ENCODE measurements at places on chromosomes 16 and 17.

DNA sequence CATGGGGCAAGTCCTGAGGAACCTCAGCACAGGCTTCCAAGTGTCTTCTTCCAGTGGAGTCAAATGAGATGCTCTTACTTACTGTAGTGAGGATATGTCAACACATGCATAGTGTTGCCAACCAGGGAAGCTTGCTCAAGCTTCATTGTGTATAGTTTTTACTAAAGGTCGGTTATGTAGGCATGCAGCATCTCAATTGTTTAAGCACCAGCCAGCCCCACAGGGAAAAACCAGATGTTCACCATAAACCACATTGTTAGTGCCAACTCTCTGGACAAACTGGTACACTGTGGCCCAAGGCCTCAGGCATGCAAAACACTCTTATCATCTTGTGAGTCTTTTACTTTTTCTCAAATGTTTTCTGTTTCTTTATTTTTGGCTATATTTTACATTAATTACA, 152.1 kb downstream of the PHKB start:
- DNase-seq = no peak

- DNase-seq = peak; percentile 74
These were observed 8.3 kb downstream of the MRPL28 start for GRCh38 chr16:361872-362701.

- DNase-seq = no peak
These were observed 708 bp upstream of the NFAT5 start for GRCh38 chr16:69564845-69565670.

GRCh38 chr17:69812240-69812837, 262.7 kb upstream of the KCNJ16 start:
- no peak for DNase-seq

GRCh38 chr16:66335704-66336329, 30.7 kb upstream of the CDH5 start:
- no peak for DNase-seq

GRCh38 chr16:30924076-30924912, 922 bp downstream of the FBXL19 start:
- DNase-seq = no peak

DNA sequence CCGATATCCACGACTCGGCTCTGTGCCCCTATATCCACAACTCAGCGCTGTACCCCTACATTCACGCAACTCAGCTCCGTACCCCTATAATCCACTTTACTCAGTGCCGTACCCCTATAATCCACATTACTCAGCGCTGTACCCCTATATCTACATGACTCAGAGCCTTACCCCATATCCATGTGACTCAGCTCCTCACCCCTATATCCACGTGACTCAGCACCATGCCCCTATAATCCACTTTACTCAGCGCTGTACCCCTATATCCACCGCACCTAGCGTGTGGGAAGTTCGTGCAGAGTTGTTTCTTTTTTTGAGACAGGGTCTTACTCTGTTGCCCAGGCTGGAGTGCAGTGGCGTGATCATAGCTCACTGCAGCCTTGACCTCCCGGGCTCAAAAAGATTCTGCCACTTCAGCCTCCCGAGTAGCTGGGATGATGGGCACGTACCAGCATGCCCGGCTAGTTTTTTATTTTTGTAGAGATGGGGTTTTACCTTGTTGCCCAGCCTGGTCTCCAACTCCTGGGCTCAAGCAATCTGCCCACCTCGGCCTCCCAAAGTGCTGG, 17.4 kb downstream of the CYB5D2 start:
- DNase-seq = no peak

DNA sequence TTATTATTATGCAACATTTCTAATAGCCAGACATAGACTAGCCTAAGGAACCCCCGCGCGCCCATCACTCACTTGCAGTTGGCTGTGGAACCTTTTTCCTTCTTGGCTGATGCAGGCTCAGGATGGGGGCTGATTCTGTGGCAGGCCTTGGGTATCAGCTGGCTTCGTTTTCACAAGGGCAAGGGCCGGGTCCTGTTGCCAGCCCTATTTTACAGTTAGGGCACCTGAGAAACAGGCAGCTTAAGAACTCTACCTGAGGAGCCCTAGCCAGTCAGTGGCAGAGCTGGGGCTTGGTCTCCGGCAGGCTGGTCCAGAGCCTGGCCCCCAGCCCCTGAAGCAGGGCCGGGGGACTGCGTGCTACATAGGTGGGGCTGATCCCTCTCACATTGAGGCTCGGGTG, 28.7 kb downstream of the ADGRG5 start:
- DNase-seq = no peak

GRCh38 chr16:83806036-83806435, 1.7 kb upstream of the HSBP1 start:
- no peak for DNase-seq

- DNase-seq = peak; percentile 98
These were observed 14.0 kb upstream of the SPHK1 start for GRCh38 chr17:76370261-76370993.

DNA sequence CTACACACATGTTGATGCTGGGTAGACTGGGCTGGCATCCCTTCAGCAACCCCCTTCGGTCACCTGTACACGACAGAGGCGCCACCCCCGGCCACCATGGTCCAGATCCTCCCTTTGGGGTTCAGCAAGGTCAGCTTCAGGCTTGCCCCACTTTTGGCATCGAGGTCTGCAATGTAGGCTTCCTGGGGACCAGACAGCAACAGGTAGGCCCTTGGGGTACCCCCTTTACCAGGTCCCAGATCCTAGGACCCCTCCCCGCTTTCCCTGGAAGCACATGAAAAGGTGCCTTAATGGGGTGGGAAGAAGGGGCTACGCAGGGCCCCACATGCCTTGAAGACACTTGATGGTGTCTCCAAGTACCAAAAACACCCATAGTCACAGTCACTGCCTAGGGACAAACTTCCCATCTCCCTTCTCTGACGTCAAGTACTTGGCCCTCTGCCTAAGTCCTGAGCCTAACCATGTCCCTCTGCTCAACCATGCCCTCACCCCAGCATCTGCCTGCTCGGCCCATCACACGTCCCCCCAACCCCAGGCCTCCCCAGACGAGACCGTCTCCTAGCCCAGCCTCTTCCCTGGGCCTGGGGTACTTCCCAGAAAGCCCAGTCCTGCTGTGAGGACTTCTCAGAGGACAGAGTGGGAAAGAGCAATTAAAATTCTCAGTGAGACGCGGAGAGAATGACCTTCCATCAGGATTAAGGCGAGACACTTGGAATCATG, 12.1 kb downstream of the ACLY start:
- peak; percentile 66 for DNase-seq

DNA sequence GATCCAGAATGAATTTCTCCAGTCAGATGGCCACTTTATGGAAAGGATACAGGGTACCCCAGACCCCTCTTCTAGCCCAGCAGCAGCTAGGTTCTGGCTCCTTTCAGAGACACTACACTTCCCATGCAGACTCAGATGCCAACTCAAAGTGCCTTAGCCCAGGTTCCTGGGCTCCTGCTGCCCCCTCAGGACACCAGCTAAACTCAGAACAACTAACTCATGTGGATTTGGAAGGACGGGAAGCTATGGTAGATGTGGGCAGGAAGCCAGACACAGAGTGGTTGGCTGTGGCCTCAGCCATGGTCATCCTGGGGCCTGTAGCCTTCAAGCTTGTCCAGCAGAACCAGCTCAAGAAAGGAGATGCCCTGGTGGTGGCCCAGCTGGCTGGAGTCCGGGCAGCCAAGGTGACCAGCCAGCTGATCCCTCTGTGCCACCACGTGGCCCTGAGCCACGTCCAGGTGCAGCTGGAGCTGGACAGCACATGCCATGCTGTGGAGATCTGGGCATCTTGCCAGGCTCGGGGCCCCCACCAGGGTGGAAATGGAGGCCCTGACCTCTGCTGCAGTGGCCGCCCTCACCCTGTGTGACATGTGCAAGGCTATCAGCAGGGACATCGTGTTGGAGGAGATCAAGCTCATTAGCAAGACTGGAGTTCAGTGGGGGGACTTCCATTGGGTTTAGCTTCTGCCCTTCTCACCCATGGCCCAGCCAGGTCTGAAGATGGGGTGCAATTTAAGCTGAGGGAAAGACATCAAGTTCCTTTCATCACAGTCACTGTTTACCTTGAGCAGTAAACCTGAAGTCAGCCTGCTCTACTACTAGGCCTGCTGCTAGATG, 111.8 kb downstream of the N4BP1 start:
- DNase-seq = no peak

- DNase-seq = no peak
These were observed 28.5 kb upstream of the TRAP1 start for GRCh38 chr16:3745751-3746355.

GRCh38 chr16:75413951-75414350, 19.4 kb downstream of the CFDP1 start:
- DNase-seq = no peak

DNA sequence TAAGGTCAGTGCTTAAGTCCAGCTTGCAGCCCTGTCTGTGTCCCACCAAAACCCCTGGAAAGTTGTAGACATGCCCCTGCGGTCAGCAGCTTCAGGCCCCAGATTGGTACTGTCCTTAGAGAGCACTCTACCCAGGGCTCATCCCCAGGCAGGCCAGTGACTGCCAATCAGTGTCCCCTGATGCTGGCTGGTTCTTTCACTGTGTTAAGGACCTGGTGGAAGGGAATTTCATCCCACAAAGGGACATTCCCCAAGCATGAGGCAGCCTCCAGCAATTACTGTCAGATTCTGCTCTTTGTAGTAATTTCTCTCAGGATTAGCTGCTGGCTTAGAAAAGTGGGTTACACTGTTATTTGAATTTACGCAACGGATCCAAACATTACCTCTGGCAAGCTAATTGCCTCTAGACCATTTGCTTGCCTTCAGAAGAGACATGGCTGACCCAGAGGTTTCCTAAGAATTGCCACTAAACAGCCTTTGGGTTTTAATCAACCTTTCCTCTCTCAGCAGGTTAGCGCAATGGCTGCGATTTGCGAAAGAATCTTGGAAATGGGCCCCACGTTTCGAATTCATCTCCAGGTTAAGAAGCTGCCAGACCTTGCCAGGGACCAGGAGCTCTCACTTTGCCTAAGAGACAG, 5.9 kb downstream of the IRX6 start:
- no peak for DNase-seq

DNA sequence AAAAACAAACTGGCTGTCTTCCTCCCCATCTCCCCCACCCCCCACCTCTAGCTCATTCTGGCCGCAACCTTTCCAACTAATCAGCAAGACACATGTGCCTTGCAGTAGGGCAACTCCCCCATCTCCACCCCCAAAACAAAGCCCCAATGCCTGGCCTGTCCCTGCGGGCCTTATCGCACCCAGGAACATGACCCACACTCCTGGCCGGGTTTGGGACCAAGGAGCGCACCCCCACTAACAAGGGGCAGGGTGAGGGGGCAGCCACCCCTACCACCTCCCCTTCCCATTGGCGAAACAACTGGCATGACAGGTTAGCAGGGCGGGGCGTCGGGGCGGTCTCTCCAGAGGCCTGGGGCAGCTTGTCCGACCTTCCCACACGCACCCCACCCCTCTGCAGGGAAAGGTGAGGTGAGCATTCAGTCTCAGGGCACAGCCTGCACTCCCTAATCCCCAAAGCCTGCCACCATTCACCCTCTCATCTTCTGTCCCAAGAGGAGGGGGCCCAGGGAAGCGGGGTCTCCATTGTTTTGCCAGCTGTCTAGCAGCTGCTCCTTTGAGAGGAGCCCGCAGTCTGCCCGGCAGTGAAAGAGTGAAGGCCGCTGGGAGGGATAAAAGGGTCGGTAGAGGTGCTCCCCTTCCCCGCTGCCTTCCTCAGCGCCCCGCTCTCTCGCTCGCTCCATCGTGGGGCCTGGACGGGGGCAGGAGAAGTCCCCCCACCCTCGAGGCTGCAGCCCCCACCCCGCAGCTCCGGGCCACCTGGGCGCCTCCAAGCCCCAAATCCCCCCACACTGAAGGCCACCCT, 765 bp downstream of the MYO18A start:
- no peak for DNase-seq

GRCh38 chr17:3928406-3928805, 12.1 kb upstream of the P2RX1 start:
- no peak for DNase-seq

DNA sequence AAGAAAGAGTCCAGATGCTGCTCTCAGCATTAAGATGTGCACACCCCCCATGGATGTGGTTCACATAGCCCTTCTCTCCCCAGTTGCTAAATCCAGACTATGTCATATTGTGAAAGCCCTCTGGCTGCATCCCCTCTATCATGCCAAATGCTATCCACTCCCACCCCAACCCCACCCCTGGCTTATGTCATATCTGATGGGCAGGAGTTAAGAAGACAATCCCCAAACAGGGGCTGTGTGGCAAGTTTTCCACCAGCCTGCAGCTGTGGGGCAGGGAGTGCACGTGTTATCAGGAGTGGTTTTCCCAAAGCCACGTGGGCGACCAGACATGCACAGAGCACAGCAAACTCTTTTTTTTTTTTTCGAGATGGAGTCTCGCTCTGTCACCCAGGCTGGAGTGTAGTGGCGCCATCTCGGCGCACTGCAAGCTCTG, 10.0 kb downstream of the FAM117A start:
- no peak for DNase-seq

DNA sequence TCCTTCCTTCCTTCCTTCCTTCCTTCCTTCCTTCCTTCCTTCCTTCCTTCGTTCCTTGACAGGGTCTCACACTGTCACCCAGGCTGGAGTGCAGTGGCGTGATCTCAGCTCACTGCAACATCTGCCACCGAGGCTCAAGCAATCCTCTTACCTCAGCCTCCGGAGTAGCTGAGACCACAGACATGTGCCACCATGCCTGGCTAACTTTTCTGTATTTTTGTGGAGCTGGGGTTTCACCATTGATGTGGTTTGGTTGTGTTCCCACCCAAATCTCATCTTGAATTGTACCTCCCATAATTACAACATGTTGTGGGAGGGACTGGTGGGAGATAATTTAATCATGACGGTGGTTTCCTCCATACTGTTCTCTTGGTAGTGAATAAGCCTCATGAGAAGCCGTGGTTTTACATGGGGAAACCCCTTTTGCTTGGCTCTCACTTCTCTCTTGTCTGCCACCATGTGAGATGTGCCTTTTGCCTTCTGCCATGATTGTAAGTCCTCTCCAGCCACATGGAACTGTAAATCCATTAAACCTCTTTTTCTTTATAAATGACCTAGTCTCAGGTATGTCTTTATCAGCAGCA, 90.3 kb upstream of the MPHOSPH6 start:
- no peak for DNase-seq

GRCh38 chr17:34222722-34223497, 32.2 kb upstream of the CCL2 start:
- no peak for DNase-seq

- DNase-seq = no peak
These were observed 13.5 kb downstream of the SPATA32 start for GRCh38 chr17:45248132-45248957.

GRCh38 chr16:16126896-16127295, 96.4 kb downstream of the ABCC6 start:
- no peak for DNase-seq

GRCh38 chr16:78647019-78647418, 547.6 kb downstream of the WWOX start:
- no peak for DNase-seq

GRCh38 chr16:59988591-59988990, 1254.5 kb upstream of the GOT2 start:
- no peak for DNase-seq

DNA sequence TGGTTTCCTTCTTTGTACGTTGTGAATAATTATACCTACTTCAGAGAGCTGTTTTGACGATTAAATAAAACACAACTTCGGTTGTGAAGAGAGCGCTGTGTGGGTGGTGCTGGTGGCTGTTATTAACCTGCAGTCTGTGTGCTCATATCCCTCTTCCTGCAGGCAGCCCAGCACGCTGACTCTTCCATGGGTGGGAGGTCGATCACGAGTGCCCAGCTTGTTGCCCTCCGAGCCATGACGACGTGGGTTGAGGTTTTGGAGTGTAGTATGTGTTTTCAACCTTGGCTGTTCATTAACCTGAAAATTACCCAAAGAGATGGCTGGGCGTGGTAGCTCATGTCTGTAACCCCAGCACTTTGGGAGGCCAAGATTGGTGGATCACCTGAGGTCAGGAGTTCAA, 11.3 kb upstream of the GCSH start:
- DNase-seq = peak; percentile 74

- DNase-seq = no peak
These were observed 17.9 kb upstream of the TANGO6 start for GRCh38 chr16:68825427-68825826.
